ENCODE measurements at places on chromosomes 3 and 15. TPM values are rescaled to one million over a fixed set of nuclear protein-coding genes. Genes with fewer than 3 reads are reported as not detected.

CTNNB1 gene
- 284 TPM for total RNA-seq

DNA sequence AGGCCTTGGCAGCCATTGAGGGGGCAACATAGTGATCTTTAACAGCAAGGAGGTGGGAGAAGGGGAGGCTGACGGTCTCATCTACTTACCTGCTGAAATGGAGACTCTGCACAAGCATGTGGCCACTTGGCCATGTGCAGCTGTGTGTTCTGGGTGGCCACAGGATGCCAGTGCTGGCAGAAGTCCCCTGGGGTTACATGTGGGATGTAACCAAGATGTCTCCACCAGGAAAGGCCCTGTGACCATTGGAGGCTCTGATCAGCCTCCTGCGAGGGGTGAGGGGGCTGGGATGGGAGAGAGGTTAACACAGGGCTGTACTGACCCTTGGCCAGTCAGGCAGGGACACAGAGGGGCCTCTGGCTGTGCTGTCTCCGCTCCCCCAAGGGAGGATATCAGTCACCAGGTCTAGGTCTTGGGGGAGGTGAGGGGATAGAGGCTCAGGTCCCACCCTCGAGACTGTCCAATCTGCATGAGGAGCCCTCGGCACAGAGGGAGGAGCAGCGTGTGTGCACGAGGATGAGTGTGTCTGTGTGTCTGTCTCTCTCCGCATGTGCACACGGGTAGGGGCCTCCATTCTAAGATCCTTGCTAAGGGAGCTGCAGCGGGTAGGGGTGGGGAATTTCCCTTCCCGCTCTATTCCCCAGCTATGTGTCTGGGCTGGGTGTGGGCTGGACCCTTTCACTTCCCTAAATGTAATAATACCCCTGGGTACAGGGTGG, 19.5 kb downstream of the PRKCD start:
- DNase-seq, result no peak

DNA sequence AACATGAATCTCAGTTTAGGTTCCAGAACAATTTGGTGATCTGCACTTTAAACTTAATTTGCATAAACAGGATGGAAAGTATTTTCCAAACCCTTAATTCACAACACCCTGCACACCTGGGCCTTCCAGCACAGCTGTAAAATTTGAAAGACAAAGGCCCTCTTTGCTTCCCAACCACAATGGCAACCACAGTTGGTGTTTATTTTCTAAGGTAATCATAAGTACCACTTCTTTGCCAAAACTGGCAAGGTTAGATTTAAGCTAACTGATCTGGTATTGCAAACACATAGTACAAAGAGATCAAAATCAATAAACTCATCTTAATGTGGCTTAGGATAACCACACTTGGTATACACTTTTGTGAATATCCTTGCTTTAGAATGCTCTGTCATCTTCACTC, 4.1 kb downstream of the LRIG1 start:
- no peak for DNase-seq

DNA sequence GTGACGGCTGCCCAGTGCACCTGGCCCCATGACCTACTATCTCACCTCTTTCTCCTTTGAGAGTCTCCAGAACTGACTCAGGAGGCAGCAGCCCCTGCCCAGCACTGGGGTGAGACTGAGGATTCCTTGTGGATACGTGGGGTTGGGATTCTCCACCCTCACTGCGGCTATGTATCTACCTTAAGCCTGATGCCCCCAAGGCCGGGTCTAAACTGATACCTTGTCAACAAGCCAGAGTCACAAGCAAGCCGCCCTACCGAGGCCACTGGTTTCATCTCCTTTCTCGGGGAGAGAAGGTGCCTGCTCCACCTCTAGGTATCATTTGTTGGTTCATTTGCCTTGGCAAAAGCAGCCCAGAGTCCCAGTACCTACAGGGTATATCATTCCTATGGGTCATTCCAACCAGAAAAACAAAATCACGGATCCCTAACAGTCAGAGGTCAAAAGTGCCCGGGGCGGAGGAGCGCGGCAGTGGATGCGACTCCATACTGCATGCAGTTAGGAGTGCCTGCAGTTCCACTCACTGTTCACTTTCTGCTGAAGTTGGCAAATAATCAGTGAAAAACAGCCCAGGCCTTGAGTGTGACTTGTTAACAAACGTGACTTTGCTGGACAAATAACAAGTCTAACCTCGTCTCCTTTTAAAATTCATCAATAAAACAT, 47.5 kb downstream of the ABTB1 start:
- DNase-seq, result no peak

DNA sequence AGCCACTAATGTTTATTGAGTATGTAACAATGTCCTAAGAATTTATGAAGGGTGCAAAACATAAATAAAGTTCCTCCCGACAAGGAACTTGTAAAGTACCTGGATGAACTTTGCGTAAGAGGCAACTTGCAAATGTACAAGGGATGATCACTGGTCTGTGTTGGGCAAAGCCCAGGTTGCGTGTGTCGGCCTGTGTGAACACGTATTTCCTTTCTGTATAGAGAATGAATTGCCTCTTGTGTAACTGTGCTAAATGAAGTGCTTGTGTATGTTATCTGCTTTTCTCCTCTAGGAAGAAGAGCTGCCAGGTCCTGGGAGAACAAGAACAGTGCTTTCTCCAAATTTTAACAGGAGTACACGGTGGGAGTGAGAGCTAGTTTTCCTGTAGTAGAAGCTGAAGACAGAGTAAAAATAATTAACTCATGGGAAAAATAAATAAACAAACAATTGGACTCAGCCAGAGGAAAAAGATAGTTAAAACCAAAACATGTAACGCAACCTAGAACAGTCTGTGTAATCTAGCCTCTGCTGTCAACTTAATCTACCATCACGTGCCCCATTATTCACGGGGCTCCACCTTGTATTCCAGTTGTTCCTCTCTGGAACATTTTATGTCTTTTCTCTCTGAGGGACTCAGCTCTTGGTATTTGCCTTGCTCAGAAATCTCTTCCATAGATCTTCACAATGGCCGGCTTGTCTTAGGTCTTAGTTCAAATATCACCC, 83.7 kb upstream of the RASGRP1 start:
- DNase-seq, result no peak

- DNase-seq, result no peak
Observed at GRCh38 chr3:133896002-133896761, 500 bp upstream of the RAB6B start.

Measured in HFFc6 (cell line).